ENCODE measurements at places on chromosomes 7 and 10. TPM values are rescaled to one million over a fixed set of nuclear protein-coding genes. Genes with fewer than 3 reads are reported as not detected.
A peak's percentile ranks its signal among the peaks of the same experiment; 100 is the strongest.

CALHM1 gene
- total RNA-seq: not detected

DMTF1 gene
- 43.6 TPM for total RNA-seq

- no peaks in the 10 kb centered on the region for H3K36me3 ChIP-seq
- DNase-seq: peak; percentile 4
- peaks cover 15% of the 10 kb centered on the region for H3K4me1 ChIP-seq
- no peak overlapping the region for H3K27ac ChIP-seq
Observed at GRCh38 chr7:159027789-159028507, 116.7 kb downstream of the VIPR2 start.

- no peaks in the 10 kb centered on the region for H3K36me3 ChIP-seq
- H3K4me1 ChIP-seq: no peaks in the 10 kb centered on the region
- no peak for DNase-seq
Observed at GRCh38 chr7:41185851-41186250, 517.0 kb downstream of the INHBA start.

CUZD1 gene
- total RNA-seq: 0.43 TPM

GRCh38 chr10:17175551-17175950 lies 25.9 kb downstream of the TRDMT1 start:
- peak overlapping the region; percentile 40 for H3K4me3 ChIP-seq
- peaks cover 17% of the 10 kb centered on the region for H3K4me1 ChIP-seq
- peak; percentile 16 for DNase-seq
- no peak overlapping the region for H3K27ac ChIP-seq

GRCh38 chr7:49635800-49636199 lies 137.6 kb upstream of the VWC2 start:
- H3K27ac ChIP-seq: no peak overlapping the region
- H3K27me3 ChIP-seq: no peaks in the 10 kb centered on the region
- no peaks in the 10 kb centered on the region for H3K36me3 ChIP-seq
- DNase-seq: no peak

DNA sequence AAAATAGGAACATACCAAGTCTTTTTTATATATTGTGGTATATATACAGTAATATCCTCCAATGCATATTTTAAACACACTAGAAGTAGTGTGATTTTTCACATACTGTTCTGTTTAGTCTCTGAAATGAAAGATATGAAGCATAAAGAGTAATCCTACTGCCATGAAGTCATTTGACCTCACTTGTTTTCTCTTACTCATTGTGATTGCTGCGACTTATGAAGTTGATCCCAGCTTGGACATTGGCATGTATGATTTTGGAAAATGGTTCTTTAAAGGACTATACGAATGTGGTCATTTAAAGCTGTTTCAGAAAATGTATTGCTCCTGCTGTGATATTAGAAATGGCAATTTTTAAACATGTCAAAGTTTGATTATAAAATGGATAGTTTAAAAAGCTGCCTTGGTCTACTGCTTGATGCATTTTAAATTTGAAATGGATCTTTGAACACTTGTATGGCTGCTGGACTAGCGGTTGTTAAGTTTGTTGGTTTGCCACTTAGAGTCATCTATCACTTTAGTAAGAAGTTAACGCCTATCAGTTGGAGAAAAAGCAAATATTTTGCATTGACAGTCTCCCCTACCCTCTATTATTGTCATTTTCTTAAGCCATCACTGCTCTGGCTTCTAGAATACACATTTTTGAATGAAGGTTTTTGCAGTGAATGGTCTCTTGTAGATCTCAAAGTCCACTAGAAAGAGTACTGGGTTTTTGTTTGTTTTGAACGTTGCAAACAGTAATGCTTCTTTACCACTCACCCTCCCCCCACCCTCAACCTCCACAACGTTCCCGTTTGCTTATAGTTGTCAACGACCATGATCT lies 881 bp upstream of the PCGF5 start:
- H3K27ac ChIP-seq: no peak overlapping the region
- peak overlapping the region; percentile 76 for H3K4me3 ChIP-seq
- no peak for DNase-seq
- peaks cover 12% of the 10 kb centered on the region for H3K36me3 ChIP-seq

PCDH15 gene
- not detected for total RNA-seq

LOXL4 gene
- not detected for total RNA-seq

MEOX2 gene
- total RNA-seq: not detected

- no peaks in the 10 kb centered on the region for H3K36me3 ChIP-seq
- no peak overlapping the region for H3K27ac ChIP-seq
- H3K27me3 ChIP-seq: peaks cover 8% of the 10 kb centered on the region
- H3K4me3 ChIP-seq: no peak overlapping the region
- no peak for DNase-seq
Observed at GRCh38 chr10:51000164-51000563, 74.1 kb upstream of the PRKG1 start.

MINDY3 gene
- total RNA-seq: 12.0 TPM

DNA sequence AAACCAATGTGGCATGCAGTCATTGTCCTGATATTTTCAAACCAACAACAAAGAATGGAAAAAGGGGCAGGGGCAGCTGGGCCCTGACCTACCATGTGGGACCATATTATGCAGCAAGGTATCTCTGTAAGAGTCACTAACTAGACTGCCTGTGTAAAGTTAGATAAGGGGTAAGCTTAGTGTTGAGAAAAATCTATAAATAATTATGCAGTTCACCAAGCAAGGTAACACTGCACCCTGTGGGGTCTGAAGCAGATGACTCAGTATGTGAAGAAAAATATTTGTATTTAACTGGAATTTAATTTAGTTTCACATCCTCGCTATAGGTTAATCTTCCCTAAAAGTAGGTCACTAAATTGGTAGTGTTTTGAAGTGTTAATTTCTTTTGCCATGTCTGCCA lies 99.3 kb downstream of the PPP1R3A start:
- H3K4me1 ChIP-seq: no peaks in the 10 kb centered on the region
- DNase-seq: no peak
- no peaks in the 10 kb centered on the region for H3K27me3 ChIP-seq
- no peaks in the 10 kb centered on the region for H3K36me3 ChIP-seq
- H3K4me3 ChIP-seq: no peak overlapping the region
- no peak overlapping the region for H3K27ac ChIP-seq

CFAP58 gene
- 0.59 TPM for total RNA-seq

REPIN1 gene
- 45.7 TPM for total RNA-seq
